ENCODE measurements at places on chromosomes 13 and 19. TPM values are rescaled to one million over a fixed set of nuclear protein-coding genes. Genes with fewer than 3 reads are reported as not detected.

The ARGLU1 gene
- total RNA-seq: 126 TPM

The PRODH2 gene
- not detected for total RNA-seq

The ZNF91 gene
- total RNA-seq: 26.2 TPM

The PDE4C gene
- total RNA-seq: 0.57 TPM

The TYROBP gene
- total RNA-seq: not detected

The IL11 gene
- total RNA-seq: not detected

The PTPRH gene
- 0.22 TPM for total RNA-seq

The NECTIN2 gene
- 89.5 TPM for total RNA-seq
